ENCODE measurements at places on chromosomes 13 and 19. TPM values are rescaled to one million over a fixed set of nuclear protein-coding genes. Genes with fewer than 3 reads are reported as not detected.

AKAP8L gene
- total RNA-seq: 61.7 TPM

DNA sequence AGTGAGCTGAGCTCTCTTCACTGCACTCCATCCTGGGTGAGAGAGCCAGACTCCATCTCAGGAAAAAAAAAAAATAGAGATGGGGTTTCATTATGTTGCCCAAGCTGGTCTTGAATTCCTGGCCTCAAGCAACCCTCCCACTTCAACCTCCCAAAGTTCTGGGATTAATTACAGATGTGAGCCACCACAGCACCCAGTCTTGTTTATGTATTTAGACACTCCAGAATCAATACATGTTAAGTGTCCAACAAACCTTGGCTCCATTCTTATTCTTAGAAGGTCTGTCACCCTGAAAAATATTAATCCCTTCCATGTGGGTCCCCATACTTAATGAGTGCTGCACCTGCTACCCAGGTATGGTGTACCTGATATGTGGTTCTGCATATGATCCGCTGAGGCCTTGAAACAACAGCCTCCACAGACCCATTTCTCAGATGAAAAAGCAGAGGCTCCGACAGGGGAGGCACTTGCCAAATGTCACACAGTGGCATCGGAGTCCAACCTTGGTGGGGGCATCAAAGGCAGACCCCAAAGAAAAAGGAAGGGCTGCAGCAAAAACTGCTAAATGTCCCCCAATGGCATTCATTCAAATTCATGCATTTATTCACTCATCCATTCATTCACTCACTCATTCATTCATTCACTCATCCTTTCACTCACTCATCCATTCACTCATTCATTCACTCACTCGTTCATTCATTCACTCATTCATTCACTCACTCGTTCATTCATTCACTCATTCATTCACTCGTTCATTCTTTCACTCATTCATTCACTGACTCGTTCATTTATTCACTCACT is 16.7 kb downstream of the TICAM1 start:
- DNase-seq: no peak

- DNase-seq: no peak
Observed at GRCh38 chr19:56170261-56170660, 5.5 kb upstream of the GALP start.

GRCh38 chr13:28031896-28032288 is 43.4 kb upstream of the URAD start:
- DNase-seq: no peak

MAG gene
- not detected for total RNA-seq

ZNF91 gene
- 138 TPM for total RNA-seq

IL12RB1 gene
- 0.37 TPM for total RNA-seq

DNA sequence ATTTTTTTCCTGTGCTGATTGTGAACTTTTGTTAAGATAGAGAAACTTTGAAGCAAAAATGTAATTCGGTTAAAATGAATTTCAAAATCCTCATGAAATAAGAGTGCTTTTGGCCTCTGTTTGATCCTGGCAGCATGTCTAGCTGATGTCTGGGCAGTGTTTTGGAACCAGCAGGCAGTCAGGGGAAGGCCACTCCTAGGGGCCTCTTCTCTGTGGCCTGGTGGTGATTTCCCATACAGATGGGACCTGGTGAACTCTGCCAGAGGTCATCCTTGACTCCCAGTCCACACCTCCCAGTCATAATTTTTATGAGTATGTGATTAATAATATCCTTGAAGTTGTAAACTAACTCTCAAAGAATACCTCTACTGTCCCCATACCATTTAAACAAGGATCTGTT is 226.6 kb downstream of the PCCA start:
- no peak for DNase-seq

CCL25 gene
- total RNA-seq: not detected
